ENCODE measurements at places on chromosomes 5 and 9.

- DNase-seq = no peak
These were observed 67.8 kb upstream of the IL33 start for GRCh38 chr9:6147846-6148245.

DNA sequence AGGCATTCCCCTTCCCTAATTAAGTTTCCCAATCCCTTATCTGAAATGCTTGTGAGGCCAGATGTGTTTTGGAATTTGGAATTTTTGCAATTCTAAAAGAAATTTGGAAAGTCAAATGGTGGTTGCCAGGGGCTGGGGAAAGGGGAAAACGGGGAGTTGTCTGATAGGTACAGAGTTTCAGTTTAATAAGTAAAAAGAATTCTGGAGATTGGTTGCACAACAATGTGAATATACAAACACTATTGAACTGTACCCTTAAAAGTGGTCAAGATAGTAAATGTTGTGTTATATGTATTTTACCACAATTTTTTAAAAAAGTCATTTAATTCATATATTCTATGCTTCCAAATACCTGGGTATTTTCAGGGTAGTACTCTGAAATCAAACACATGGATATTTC lies 154.5 kb downstream of the ADAMTS12 start:
- no peak for DNase-seq

DNA sequence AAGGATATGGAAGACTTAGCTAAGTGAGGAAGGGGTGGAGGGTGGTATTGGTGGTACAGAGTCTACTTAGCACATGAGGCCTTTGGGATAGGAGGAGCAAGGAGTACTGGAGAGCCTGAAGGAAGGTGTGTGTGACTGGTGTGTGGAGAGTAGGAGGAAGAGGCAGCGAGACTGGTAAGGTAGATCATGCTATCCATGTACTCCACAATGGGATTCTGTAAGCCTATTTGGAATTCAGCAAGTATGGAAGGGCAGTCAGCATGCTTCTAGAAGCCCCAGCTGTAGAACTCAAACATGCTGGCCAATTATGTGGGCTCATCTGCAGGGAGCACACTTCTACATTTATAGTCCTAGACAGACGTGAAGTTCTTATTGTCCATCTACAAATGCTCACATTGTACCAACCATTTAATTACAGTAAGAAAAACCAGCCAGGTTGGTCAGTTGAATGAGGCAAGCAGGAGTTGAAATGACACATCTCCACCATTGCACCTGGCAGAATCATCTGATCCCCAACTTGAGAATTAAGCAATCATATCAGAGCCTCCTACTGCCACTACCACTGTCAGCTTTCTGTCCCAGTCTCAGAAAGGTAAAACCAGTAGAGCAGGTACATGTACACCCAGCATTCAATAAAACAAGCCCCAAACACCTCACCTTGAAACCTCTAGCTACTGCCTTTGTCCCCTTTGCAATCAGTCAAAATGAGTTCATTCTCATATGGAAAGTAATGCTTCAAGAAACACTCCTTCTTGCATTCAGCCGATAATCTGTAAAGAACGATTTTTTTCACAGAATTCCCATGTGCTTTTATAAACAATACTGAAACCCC lies 60.9 kb upstream of the GLRX start:
- no peak for DNase-seq

DNA sequence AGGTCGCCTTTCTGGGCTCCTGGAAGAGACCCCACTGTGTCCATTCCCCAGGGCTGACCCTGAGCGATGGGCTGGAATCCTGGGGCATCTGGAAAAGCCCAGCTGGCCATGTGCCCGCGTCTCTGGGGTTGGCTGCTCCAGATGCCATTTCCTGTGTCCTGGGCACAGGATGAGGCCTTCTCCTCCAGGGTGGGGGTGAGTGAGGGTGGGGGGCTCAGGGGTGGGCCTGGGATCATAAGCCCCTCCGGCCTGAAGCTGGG lies 30.7 kb downstream of the PAEP start:
- DNase-seq = no peak

DNA sequence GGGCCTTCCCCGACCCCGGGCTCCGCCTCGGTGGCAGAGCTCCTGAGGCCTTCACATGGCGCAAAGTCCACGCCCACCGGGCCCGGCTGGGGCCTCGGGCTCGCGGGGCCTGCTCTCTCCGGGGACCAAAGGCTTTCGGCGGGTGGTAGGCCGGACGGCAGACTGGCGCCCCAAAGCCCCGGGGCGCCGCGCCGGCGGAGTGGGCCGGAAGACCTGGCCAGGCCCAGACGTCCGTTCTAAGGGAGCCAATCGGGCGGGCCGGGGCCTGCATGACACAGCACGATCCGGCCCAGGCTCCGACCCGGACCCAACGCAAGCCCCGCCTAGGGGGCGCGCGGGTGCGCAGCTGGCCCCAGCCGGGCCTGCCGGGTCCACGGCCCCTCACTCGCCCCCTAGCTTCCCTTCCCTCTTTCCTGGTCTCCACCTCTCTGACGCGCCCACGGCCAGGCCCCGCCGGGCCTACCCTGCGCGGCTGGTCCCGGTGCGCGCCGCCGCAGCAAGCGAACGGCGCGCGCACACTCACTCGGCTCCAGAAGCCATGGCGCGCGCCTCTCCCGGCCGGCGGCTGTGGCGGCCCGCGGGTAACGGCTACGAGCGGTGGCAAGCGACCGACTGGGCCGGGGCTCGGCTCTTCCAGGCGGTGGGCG lies 488 bp downstream of the VCP start:
- DNase-seq = peak; percentile 77

DNA sequence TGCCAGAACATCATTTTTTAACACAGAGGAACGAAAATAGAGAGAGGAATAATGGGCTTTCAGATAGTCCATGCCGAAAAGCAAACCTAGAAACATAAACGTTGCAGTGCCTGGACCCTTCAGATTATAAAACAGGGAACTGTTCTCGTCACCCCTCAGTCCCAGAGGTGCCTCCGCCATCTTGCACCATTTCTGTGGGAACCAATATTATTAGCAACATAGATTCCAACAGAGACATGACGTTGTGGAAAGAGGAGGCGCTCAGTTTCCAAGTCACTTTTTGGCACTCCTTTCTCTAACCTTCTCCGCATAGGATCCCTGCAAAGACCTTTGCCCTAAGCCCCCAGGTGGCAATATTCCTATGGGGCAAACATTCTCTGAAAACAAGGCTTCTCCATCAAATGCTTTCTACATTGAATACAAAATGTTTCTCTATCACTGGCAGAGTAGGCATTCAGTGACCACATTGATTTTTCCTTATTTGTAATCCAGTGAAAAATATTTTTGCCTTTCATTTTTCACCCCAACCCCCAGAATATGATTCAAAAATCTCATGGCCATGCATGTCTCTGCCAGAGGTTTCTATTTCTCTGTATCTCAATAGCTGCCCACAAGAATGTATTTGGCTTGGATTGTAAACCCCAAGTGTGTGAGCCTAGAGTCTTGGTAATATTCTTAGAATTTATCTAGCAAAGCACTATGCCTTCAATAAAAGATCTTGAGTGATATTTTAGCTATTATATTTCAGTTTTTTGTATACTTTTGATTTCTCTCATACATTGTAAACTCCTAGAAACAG lies 500.8 kb upstream of the WWC1 start:
- DNase-seq = no peak

DNA sequence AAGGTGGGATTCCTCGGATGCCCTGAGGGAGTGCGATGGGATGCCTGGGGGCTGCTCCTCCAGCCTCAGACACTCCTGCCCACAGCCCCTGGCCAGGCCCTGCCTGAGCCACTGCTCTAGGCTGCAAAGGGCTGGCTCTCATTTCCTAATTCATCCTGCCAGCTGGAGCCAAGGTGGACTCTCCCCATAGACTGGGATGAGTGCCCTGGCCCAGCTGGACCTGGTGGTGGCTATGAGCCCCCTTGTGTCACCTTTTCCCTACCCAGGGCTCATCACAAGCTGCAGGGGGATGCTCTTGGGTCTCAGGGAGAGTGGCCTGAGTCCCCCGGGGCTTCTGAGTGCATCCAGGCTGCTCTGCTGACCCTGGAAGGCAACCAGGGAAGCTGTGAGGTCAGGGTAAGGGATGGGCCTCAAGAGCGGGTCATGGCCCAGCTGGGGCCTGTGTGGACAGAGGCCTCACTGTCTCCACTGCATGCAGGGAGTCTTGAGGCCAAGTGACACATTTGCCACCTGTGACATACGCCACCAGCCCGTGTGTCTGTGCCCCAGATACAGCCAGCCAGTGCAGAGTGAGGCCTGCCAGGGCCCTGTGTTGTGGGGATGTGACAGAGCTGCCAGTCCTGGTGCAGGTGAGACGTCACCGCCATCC lies 102.7 kb upstream of the IER5L start:
- DNase-seq = no peak

DNA sequence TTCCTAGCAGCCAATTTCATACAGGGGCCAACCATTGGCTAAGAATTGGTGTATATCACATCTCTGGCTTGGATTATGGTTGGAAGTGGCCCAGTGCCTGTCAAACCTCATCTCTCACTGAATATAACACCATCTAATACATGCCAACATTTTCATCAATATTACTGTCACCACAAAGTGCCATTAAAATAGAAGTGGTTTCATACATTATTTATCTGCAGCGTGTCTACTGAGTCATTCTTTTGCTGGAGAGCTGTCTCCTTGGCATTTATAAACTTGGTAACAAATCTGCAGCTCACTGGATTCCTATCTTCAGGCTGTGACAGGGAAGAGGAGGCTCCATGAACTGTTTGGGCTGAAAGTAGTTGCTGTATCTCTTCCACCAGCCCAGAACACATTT lies 70.9 kb downstream of the PTTG1 start:
- DNase-seq = no peak

DNA sequence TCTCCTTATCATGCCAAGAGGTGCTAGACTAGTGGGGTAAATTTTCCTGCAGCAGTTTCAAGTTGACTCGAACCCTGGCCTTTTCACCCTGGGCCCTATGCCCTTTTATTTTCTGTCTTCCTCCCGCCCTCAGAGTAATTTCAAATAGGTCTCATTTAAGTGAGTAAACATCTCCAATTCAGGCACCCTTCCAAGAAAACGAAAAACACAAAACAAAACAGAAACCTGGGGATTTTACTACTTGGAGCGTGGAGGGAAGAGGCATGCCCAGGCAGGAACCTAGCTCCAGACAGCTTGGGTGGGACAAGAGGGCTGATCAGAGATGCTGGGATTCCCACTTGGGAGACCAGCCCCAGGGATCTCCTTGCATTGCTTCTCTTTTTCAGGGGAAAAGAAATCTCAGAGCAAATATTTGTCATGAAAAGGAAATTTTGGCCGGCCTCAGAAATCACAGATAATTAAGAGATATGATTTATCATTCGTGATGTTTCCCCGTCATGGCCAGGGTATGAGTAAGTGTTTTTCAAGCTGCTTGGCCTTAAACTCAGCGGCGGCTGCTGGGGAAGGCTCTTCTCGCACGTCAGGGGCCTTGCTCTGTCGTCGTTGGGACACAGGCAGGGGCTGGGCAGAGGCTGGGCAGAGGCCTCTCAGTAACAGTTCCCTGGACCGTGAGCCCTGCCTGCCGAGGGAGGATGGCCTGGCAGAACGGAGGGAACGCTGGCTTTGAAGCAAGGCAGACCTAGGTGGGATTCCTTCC lies 248.6 kb upstream of the KLF4 start:
- no peak for DNase-seq

DNA sequence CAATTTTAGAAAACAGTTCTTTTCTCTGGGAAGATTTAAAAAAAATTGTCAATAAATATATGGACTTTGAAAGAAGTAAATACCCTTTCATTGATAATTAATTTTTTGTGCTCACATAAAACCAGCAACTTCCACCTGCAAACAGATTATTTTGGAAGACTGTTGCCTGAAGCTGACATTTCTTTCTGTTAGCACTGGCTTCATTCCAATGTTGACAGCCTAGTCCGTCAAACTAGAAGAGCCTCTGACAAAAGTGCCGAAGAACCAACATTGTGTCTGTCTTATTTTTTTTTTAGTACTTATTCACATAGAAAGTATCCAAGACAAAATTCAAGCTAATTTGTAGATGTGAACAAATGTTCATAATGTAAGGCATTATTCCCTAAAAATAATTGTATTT lies 108.6 kb upstream of the TMEM161B start:
- no peak for DNase-seq

DNA sequence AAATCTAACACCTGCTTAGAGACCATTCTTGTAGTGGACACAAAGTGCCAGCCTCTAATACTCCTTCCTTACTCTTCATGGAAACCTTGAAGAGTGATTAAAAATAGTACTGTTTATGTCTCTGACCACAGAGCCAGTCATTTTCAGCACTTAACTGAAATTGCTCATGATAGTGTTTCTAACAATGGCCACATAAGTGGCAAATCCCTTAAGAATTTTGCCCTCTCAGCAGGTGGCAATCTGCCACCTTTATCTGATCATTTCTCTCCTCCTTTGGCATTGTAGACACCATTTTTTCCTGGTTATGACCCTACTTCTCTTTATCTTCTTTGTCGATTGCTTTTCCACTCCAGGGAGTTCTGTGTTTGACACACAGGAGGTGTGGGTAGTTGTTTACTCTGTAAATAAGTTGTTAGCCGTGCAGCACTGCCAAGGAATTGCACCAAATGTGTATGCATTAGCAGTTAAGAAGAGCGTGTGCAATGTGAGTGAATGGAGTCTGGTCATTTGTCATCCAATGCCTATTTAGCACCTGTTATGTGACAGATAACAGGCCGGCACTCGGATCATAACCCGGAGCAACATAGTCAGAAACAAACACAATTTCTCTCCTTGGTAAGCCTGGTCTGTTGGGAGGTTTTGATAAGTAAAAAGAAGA lies 36.8 kb upstream of the STARD4 start:
- DNase-seq = no peak

GRCh38 chr5:56761151-56761885 lies 54.0 kb upstream of the MAP3K1 start:
- no peak for DNase-seq

DNA sequence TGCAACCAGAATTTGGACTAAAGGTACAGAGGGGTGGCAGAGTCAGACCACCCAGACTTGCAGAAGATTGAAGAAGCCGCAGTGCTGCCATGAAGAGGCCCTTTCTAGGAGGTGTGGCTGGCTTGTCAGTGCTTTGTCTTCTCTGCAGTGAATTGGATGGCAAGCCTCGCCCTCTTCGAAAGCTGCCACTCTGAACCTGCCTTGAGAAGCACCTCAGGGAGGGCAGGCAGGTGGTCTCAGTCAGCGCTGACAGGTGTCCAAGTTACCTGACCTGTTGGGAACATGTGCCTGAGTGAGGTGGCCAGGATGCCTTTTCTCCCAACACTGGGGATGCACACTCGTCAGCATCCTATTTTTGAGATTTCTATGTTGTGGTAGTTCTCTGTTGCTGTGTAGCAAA lies 6.2 kb downstream of the TENT4A start:
- DNase-seq = no peak

GRCh38 chr5:174491761-174492350 lies 232.5 kb upstream of the MSX2 start:
- DNase-seq = no peak

DNA sequence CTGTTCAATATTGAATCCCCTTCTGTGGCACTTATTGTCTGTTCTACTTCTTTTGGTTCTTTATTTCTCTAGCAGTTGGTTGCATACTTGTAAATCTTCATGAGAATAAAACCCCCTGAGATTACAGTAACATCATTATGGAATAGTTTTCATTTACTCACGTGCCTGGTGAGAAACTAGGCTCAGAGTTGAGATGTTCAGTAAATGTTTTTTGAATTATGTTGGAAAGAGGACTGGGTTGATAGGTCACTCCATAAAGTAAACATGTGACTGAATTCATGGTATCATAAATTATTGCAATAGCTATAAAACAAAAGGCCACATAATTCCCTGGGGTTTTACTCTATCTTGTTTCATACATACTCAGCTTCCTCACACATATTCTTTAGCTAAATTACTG lies 174.2 kb upstream of the C9orf72 start:
- DNase-seq = no peak

Measured in renal cortex interstitium (tissue), 15 donors.